ENCODE measurements at places on chromosomes 1 and 21.

GRCh38 chr1:201206176-201206575 is 15.6 kb downstream of the IGFN1 start:
- no peak for DNase-seq

GRCh38 chr1:61604261-61604660 is 120.7 kb downstream of the TM2D1 start:
- no peak for DNase-seq

DNA sequence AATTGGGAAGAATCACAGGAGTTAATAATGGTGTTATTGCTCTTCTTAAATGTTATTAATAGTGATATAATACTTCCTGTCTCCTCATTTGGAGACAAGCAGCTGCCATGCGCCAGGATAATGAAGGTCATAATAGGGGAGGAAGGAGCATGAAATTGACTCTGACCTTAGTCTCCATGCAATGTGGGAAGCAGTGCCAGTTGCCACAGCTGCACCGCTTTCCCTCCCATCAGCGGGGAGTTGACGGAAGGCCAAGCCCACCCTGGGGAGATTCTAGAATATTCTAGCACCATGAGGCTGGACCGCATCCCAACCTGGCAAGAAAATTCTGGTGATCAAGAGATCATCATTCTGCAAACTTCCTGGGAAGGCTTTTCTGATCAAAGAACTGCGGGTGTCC is 11.0 kb upstream of the OLIG1 start:
- no peak for DNase-seq

DNA sequence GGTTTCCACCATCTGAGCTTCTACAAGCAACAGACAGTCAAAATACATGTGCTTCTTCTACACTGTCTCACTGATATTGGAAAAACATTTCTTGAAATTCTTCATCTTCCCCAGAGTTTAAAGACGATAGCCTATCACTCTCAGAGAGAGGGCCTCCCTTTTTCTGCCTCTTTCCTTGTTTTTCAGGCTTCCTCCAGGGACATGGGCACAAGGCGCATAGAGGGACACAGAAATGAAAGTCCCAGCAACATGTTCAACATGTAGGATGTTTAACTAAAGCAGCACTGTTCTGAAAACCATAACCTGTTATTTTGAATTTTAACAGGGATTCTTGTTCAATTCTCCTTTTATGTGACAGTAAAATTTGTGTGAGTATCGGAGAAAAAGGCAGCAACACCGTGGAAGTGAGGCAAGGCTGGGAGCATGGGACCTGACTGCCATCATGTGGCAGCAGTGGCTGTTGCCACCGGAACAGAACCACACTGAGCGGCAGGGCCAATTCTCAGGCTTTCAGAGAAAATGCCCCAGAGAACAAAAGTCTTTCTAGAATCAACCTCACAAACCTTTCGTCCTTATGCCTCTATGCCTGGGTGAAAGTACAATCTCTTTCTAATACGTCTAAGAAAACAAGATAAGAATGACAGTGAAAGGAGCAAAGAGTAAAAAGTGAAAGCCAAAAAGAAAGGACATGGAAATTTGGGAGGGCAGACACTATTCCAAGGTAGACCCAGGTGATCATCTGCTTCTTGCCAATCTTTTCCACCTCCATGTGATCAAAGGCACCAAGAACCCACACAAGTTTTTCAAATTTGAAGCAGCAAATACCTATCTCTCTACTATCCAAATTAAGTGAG is 54.5 kb downstream of the PCNX2 start:
- DNase-seq, result peak; percentile 45

DNA sequence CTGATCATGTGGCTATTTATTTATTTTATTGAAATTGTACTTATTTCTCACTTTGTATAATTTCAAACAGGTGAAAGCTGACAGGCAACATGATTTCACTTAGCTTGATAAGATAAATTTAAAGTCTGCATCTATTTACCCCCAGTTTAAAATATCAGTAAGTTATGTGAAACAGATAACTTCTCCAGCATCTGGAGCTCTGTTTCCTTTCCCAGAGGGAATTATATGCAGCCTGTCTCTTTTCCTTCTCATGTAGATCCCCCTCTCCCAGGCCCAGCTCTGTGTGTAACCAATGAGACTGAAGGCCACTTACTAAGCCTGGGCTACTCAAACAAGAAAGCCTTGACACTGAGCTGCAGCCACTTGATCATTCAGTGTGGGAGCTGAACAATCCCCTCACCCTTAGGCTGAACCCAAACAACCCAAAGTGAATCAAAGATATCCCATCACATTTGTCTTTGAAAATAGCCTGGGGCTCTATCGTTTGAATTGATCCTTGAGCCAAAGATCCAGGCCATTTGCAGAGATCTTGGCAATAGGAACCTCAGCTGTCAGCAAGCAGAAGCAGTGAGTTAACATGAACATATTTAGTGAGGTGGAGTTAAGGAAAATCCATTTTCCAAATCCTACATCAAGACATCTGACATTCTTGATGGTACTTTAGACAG is 383.9 kb downstream of the TGFB2 start:
- no peak for DNase-seq

DNA sequence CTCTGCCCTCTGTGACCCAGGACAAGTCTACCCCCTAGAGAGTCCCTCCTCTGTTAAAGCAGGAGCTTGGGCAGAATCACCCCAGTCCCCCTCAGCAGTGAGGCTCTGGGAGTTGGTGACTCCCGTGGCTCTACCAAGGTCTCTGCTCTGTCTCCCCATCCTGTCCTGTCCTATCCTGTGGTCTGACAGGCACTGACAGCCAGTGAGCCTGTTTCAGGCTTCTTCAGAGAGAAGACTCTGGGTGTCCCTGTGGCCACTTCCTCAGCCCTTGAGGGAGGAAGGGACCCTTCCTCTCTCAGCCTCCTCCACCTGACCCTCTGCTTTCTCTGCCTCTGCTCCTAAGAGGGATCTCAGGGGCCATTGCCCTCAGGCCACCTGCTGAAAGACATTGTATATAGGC is 148.7 kb downstream of the FCRL5 start:
- DNase-seq, result no peak

GRCh38 chr1:49048188-49048587 is 271.5 kb upstream of the BEND5 start:
- no peak for DNase-seq

- no peak for DNase-seq
Observed at GRCh38 chr1:104197516-104197915, 447.8 kb downstream of the AMY1C start.

DNA sequence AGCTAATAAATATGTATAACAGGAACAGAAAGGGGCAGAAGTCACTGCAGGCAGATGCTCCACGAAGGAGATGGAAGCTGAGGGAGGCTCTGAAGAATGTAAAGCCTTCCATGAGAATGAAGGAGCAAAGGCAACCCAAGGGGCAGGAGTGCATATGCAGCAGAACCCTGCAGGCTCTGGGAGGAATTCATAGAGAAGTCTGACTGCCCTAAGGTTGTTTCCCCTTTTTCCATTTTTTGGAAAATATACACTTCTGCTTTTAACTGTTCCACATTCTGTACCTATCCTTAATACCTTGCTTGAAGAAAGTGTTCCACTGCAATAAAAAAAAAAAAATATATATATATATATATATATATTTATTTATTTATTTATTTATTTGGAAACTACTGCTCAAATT is 69.6 kb downstream of the CD34 start:
- no peak for DNase-seq

- DNase-seq, result no peak
Observed at GRCh38 chr1:96308314-96308713, 413.3 kb upstream of the PTBP2 start.

- DNase-seq, result no peak
Observed at GRCh38 chr21:15686506-15686905, 43.3 kb upstream of the USP25 start.

GRCh38 chr1:14282707-14283106 is 315.8 kb upstream of the KAZN start:
- DNase-seq, result no peak

- no peak for DNase-seq
Observed at GRCh38 chr1:91876781-91877573, 9.0 kb downstream of the TGFBR3 start.

DNA sequence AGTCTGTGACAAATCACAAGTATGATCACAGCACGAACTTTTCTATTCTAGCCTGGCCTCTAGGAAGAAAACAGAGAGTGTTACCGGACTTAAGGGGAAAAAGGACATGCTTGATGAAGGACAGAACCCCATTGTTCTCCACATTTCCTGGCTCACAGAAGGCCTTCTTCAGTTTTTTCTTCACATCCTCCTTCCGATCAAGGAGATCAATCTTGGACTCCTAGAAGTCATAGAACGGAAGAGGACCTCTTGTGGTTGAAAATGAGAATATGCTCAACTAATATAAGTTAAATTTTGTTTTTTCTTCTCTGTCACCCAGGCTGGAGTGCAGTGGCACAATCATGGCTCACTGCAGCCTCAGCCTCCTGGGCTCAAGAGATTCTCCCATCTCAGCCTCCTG is 30.3 kb downstream of the YARS1 start:
- DNase-seq, result no peak

GRCh38 chr1:203671047-203671446 is 44.4 kb downstream of the ATP2B4 start:
- no peak for DNase-seq

- no peak for DNase-seq
Observed at GRCh38 chr1:14498839-14499238, 99.6 kb upstream of the KAZN start.

- DNase-seq, result no peak
Observed at GRCh38 chr1:247535402-247535801, 838 bp downstream of the OR2C3 start.

DNA sequence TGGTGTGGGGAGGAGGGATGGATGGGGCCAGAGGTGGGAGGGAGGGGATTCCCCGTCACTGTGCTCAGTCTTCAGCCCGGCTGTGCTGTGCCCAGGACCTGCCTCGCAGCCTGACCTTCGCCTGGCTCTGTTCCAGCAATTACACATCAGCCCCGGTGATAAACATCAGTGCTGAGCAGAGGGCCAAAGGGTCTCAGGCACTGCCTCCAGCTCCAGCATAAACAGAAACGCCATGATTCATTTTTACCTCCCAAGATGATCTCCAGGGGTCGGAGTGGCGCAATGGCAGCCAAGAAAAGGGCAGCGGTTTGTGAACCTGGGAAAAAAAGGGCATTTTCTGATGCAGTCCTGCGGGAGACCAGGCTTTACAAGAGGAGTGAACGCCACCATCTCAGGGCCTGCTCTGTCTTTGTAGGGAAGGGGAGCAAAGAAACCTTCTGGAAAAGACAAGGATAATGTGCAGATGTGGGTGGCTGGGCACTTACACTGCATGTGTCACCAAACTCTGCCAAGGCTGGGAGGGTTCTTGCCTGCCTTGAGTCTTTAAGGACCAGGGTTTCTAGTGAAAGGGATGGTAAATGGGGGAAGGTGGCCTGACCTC is 28.1 kb downstream of the SHISA4 start:
- DNase-seq, result peak; percentile 39

DNA sequence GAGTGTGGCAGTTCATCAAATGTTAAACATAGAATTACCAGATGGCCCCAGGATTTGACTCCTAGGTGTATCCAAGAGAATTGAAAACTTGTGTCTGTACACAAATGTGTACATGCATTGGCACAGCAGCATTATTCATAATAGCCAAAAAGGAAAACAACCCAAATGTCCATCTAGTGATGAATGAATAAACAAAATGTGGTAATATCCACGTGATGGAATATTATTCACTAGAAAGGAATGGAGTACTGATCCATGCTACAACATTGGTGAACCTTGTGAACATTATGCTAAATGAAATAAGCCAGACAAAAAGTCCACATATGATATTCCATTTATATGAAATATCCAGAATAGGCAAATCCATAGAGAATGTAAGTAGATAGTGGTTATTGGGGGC is 77.7 kb downstream of the RAVER2 start:
- no peak for DNase-seq

GRCh38 chr21:44525391-44526095 is 14.5 kb downstream of the KRTAP10-1 start:
- no peak for DNase-seq

DNA sequence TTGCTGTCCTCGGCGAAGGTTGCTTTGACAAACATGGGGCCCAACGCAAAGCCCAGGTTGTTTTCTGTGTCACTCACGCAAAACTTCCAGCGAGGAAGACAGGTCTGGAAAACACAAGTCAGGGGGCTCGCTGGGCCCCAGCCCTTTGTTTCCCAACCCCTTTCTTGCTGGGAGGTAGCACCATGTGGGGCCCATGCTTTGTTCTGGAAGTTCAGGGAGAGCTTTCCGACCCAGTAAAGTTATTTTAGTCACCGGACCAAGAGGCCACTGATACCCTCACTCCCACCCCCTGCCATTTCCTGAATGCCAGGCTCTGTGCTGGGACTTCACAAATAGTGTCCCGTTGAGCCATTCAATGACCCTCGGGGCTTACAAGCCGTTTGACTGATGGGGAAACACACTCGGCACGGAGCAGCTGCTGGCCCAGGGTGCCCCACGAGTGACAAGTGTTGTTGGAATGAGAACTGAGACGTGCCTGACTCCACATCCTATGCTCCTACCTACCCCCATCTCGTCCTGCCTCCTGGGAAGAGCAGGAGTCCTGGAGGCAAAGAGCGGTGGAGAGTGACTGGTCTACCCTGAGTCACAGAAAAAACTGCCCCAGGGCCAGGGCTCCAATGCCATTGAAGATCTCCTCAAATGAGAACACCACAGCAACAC is 52.0 kb downstream of the ECE1 start:
- no peak for DNase-seq

DNA sequence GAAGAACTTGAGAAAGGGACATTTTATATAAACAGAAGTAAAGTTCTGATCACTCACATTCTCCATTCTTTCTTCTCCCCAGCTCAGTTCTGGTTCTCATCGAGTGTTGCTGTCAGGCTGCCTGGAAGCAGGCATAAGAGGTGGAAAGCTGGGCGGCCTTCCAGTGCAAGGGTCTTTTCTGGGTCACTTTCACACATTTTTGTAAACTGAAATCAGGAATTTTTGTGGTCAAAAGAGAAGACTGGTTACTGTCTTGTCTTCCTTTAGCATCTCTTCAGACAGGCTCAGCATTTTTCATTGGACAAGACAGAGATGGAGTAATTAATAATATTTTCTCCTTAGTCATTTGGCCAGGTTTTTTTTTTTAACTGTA is 93.7 kb downstream of the CTH start:
- DNase-seq, result no peak

- no peak for DNase-seq
Observed at GRCh38 chr1:44808938-44809917, 905 bp downstream of the BTBD19 start.

DNA sequence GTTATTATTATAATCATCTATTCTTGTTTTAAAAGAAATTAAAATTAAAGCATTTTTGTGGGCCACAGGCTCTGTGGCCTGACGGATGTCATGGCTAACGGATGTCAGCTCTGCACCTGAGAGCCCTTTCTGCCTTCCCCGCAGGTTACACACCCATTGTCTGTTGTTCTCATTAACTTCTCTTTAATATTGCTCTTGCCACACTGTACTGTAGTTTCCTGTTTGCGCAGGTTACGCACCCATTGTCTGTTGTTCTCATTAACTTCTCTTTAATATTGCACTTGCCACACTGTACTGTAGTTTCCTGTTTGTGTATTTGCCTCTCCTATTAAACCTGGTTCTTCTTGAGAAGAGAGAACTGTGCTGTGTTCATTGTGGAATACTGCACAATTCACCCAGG is 294.4 kb upstream of the PLXNA2 start:
- no peak for DNase-seq

GRCh38 chr1:8299963-8300362 is 18.0 kb upstream of the SLC45A1 start:
- no peak for DNase-seq

- peak; percentile 19 for DNase-seq
Observed at GRCh38 chr1:168488138-168488537, 55.7 kb downstream of the XCL2 start.

- DNase-seq, result no peak
Observed at GRCh38 chr21:37571442-37571841, 204.9 kb downstream of the DYRK1A start.

Data from NCI-H1417 (cell line).